ENCODE measurements at places on chromosomes 6 and 20.

DNA sequence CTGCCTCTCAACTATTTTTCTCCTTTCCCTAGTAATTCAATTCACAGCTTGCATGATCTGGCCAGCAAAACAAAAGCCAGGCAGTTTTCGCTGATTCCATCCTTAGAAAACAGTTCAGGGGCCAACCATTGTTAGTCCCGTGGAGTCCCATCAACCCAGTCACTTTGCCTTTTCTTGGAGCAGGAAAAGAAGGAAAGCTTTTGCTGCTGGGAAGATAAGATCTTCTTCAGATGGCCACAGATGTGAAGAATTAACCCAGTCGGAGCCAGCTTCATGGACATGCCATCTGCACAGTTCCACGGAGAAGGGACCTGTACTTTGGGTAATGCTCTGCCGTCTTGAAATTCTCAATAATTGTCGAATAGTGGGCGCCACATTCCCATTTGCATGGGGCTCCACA is 76.9 kb upstream of the TSHZ2 start:
- DNase-seq: no peak

- peak; percentile 19 for DNase-seq
These were observed 164.1 kb downstream of the TAF4 start for GRCh38 chr20:61901392-61902220.

DNA sequence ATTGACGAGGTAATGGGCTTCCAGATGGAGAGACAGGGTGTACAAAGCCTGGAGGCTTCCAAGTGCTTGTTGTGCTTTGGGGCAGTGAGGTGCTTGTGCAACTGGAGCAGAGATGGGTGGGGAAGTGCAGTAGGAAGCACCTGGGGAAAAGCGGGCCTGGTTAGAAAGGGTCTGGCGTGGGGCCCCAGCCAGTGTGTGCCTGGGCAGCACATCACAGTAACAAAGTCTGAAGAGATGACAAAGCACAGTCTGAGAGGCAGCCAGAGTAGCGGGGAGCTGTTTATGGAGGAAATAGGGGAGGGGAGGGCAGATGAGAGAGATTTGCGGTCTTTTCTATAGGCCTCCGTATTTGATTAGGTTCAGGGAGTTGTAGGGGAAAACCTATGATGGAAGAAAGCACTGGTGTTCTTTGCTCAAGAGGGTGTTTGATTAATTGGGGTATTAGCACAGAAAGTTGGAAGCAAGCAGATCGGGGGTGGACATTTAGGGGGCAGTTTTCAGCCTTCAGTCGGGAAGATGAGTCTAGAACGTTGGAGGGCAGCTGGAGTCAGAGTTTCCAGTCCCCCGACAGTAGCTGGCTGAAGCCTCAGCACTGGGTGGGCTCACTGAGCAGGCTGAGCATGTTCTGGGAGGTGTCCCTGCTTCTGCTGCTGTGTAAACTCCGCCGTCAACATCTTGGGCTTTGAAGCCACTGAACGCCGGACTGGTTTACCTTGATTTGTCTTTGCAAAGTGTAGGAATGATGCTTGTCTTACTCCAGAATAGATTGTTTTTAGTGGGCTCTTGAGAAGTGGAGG is 15.5 kb upstream of the MROH8 start:
- no peak for DNase-seq

GRCh38 chr6:715709-716491 is 23.0 kb upstream of the EXOC2 start:
- DNase-seq: no peak

DNA sequence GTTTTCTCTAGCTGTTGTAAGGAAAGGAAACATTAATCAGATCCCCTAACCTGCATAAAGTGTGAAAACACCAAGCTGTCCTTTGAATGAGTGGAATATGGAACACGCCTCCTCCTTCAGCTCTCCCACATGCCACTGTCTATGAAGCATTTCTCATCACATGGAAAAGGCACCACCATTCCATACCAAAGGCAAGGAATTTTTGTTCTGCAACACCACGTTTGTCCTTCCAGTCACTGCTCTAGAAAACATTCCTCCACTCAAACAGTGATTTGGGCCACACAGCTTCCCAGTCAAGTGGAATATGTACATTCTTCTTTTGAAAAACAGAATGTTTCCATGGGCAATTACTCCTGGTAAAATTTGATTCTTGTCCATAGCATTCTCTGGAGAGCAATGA is 120.1 kb downstream of the OPRM1 start:
- no peak for DNase-seq

DNA sequence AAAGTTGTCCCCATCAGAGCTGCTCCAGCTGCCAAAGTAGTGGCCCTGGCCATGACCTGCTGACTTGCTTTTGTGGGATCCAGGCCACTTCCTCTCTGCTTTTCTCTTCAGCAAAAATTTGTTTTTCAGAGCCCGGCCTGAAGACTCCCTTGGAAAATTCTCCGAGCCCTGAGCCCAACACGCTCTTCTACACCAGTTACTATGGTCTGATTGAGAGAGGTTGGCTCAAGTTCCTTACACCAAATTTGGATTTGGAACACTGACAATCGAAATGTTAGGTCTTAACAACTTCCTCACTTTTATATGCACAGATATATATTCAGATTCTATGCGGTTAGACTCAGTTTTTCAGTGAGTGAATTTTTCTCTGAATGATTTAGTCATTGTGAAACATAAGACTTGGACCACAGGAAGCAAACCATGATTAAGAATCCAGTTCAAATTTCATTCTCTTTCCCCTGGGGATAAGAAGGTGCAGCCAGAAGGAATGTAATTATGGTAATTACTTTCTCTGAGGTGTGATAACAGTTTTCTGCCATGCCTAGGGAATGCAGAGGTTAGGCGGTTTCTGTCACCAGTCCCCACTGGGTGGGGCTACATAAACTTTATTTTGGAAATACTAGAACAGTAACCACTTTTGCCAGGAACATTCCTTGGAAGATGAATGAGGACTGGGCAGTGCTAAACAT is 365.2 kb downstream of the SYNE1 start:
- DNase-seq: peak; percentile 76

DNA sequence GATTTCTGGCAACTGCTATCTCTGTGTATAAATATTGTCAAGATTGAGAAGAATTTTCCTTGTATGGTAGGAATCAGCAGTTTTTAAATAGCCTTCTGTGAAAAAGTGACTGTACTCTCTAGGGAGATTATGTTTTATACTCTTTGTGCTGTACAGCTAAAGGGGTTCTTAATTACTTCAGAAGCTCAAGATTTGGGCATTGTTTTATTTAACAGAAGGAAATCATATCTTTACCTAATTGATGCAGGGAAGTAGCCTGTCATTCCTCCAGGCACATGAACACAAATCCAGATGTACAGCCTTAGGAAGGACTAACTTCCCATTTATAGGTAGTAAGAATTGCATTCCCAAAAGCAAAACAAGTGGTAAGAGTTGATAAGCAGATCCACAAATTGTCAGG is 1.3 kb downstream of the CALHM5 start:
- no peak for DNase-seq

GRCh38 chr6:164114651-164115050 is 700.1 kb downstream of the QKI start:
- no peak for DNase-seq

DNA sequence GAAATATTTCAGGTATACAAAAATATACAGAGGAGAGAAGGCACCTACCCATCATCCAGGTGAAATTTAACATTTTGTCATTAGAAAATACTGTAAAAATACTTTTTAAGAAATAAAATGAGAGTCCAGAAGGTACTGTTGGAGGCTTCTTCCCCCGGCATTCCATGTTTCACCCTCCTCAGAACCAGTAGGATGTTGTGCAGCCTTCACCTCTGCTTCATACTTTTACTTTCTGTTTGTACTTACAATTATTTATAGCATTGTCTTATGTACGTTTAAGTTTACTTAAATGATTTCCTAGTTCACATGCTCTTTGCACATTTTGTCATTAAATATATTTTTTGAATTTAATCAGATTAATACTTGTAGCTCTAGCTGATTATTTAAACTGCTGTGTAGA is 30.9 kb downstream of the TMEM200A start:
- DNase-seq: no peak

GRCh38 chr20:46621492-46621891 is 29.8 kb downstream of the SLC13A3 start:
- no peak for DNase-seq

GRCh38 chr6:15770347-15771143 is 107.7 kb upstream of the DTNBP1 start:
- peak; percentile 69 for DNase-seq
